ENCODE measurements at places on chromosomes 2 and 18.

DNA sequence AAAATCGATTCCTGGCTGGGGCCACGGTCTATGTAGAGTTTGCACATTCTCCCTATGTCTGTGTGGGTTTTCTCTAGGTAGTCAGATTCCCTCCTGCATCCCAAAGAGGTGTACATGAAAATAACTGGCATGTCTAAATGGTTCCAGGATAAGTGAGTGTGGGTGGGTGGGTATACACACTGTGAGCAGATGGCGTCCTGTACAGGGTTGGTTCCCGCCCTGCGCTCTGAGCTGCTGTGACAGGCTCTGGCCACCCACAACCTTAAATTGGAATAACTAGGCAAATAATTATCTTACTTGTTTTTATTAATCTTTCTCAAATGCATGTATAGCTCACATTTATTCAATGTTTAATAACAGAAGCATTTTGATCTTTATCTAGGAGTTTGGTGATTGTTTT is 16.3 kb downstream of the THOC1 start:
- no peak for DNase-seq

DNA sequence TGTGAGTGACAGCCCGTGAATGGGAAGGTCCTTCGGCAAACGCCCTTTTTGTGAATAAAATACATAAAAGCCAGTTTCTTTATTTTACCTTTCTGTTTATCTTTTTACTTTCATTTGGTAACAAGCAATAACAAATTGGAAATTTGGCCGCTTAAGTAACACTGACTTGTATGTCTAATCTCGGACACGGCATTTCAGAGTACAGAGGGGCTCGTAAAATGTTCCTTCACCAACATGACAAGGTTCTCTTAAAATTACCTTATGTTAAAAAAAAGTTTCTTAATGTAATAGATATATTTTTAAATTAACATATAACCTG is 558 bp upstream of the NEMP2 start:
- no peak for DNase-seq

GRCh38 chr2:131044757-131045150 is 48.5 kb downstream of the FAM168B start:
- no peak for DNase-seq

- no peak for DNase-seq
Observed at GRCh38 chr2:5057891-5058351, 634.3 kb upstream of the SOX11 start.

DNA sequence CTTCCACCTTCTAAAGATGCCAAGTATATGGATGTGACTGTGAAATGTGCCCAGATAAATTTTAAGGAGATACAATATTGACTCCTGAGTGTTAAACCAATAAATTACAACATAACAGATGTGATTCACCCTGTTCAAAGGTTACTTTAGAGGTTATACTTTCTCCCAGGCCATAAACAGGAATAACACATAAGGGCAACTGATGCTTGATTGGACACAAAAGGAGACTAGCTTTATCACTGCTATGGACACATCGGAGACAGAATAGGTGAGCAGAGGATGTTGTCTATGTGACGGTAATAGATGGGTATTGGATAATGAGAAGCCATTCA is 31.9 kb upstream of the SLC25A52 start:
- DNase-seq: no peak

All from femur (tissue), 1 donor.